ENCODE measurements at places on chromosomes 5 and 9. TPM values are rescaled to one million over a fixed set of nuclear protein-coding genes. Genes with fewer than 3 reads are reported as not detected.

- peaks cover 3% of the 10 kb centered on the region for H3K36me3 ChIP-seq
- H3K27ac ChIP-seq: peak overlapping the region; percentile 58
- no peaks in the 10 kb centered on the region for H3K27me3 ChIP-seq
These were observed 86.1 kb downstream of the WWC1 start for GRCh38 chr5:168377525-168377924.

- no peaks in the 10 kb centered on the region for H3K27me3 ChIP-seq
- H3K4me3 ChIP-seq: no peak overlapping the region
- H3K36me3 ChIP-seq: no peaks in the 10 kb centered on the region
- peaks cover 5% of the 10 kb centered on the region for H3K4me1 ChIP-seq
- H3K27ac ChIP-seq: no peak overlapping the region
These were observed 10.2 kb upstream of the SLC25A51 start for GRCh38 chr9:37914154-37914551.

DNA sequence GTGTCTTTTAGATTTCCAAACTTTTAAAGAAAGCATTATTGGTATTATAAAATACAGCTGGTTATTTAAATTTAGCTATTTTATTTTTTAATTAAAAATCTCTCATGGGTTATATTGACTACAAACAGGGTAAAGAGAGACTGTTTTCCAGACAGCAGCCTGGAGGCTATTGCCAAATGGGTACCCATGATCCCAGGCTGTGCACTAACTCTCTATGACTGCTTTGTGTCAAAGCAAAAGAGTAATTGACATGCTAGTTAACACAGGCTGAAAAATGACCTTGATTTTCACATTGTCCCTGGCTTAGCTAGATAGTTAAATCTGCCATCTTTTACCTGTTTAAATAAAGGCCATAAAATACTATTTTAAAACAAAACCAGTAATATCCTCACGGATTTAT lies 589.7 kb downstream of the ANXA1 start:
- no peaks in the 10 kb centered on the region for H3K4me1 ChIP-seq
- no peak for DNase-seq
- H3K4me3 ChIP-seq: no peak overlapping the region
- no peaks in the 10 kb centered on the region for H3K36me3 ChIP-seq

GRCh38 chr9:91954841-91955471 lies 4.9 kb upstream of the ROR2 start:
- peaks cover 45% of the 10 kb centered on the region for H3K27me3 ChIP-seq
- peaks cover 14% of the 10 kb centered on the region for H3K4me1 ChIP-seq
- peak; percentile 47 for DNase-seq
- no peak overlapping the region for H3K27ac ChIP-seq

GRCh38 chr5:157390551-157391297 lies 69.3 kb upstream of the NIPAL4 start:
- H3K4me3 ChIP-seq: peak overlapping the region; percentile 46
- H3K4me1 ChIP-seq: peaks cover 44% of the 10 kb centered on the region
- H3K27ac ChIP-seq: peak overlapping the region; percentile 99
- H3K36me3 ChIP-seq: peaks cover 84% of the 10 kb centered on the region

DNA sequence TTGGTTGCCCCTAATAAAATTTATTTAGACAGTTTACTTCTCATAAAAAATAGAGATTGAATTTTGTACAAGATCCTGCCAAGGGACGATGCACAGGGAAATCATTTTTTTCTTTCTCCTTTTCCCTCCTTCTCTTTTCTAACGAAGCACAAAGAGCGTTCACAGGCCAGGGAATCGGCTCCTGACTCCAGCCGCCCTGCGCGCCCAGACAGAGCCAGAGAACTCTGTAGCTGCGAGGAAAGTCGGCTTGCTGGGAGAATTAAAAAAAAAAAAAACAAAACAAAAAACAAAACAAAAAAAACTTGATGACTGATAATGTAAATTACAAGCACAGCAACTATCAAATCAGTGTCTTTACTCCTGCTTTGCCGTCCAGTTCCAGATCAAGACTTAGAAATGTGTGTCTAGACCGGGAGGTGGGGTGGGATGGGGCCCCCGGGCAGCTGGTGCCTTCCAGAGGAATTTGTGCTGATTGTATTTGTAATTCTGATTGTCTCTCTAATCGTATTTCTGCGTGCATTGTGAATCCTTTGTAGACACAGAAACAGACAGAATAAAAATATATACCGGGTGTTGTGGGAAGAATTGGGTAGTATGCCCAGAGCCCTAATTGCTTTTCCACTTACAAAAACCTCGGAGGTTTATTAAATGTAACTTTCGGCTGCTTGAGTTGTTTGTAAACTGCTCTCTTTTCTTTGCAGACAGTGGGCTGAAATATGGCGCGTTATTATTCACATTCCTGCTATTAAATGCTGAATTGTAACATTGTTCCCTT lies 3.6 kb upstream of the OTP start:
- H3K36me3 ChIP-seq: peaks cover 17% of the 10 kb centered on the region
- H3K4me3 ChIP-seq: no peak overlapping the region
- H3K4me1 ChIP-seq: peaks cover 27% of the 10 kb centered on the region

DNA sequence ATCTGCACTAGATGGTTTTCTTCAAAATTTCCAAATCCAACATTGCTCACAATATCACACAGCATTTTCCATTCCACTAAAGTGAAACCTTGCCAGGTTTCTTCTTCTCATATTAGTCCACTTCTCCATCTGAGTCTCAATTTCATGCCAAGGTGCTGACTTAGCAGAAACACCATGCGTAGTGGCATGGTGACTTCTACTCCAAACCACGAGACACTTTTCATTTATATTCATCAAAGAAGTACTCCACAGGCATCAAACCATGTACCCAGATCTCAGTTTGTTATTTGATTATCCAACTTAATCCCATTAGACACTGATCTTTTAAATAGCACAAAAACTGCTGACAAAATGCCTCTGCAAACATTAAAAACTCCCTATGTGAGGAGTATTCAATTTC lies 233.4 kb upstream of the ITGA1 start:
- H3K27me3 ChIP-seq: peaks cover 3% of the 10 kb centered on the region
- no peak for DNase-seq

DNA sequence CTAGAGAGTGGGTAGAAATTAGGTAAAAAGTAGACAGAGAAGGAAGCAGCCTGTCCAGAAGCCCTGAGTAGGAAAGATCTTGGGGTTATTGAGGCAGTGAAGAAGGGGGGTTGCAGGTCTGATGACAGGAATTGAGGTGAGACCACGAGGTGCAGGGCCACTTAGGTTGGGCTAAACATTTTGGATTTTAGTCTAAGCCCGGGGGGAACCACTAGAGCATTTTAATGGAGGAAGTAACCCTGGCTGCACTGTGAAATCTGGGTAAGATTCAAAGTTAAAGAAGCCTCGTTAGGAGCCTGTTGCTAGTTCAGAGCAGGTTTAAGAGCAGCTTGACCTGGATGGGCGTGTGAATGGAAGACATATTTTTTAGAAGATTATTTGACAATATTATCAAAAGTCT lies 38.3 kb downstream of the MAP3K1 start:
- H3K27me3 ChIP-seq: no peaks in the 10 kb centered on the region
- H3K4me3 ChIP-seq: no peak overlapping the region
- H3K36me3 ChIP-seq: peaks cover 29% of the 10 kb centered on the region
- H3K4me1 ChIP-seq: peaks cover 64% of the 10 kb centered on the region

- no peak for DNase-seq
- H3K4me3 ChIP-seq: no peak overlapping the region
- no peak overlapping the region for H3K27ac ChIP-seq
- H3K27me3 ChIP-seq: no peaks in the 10 kb centered on the region
- peaks cover 22% of the 10 kb centered on the region for H3K4me1 ChIP-seq
These were observed 7.1 kb downstream of the SPACA9 start for GRCh38 chr9:132885720-132886333.

Gene C5orf34
- total RNA-seq: 7.7 TPM
